Cardiac septum (tissue), 1 donor: ENCODE measurements at places on chromosomes 7 and 10. TPM values are rescaled to one million over a fixed set of nuclear protein-coding genes. Genes with fewer than 3 reads are reported as not detected.

Gene JCAD
- 19.3 TPM for total RNA-seq

Gene CYP2C9
- not detected for total RNA-seq

Gene CCDC3
- total RNA-seq: 6.4 TPM

Gene ARMH3
- total RNA-seq: 50.4 TPM

Gene FRMD4A
- 23.7 TPM for total RNA-seq

DNA sequence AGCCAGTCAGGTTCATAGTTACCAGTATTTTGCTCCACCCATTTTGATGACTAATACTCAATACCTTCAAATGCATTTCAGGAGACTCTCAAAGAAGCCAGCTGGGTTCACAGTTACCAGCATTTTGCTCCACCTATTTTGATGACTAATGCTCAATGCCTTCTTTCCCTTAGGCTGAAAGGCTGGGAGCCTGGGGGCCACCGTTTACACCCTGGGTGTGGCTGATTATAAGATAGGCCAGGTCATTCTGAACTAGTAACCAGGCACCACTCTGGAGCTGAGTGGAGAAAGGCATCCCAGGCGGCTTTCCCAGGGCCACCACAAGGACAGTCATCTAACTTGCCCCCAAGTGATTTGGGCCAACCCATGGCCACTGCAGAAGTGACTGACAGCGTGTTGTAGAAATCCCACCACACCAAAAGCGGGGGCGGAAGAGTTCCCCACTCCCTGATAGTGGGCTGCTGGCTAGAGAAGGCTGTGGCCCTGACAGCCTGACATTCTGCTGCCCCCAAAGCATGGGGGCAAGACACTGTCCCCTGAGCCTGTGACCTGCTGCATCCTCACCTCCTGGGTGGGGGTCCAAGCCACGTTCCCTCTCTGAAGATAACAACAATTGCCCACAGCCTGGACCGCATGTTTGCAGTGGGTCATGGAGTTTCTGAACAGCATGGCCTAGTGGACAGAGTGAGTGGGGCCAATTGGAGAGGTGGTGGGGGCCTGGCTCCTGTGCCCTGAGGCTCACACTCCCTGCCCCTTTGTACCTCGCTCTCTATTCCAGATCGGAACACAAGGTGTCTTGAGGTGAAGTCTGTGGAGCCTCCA, 23.0 kb upstream of the ZNF488 start:
- peak; percentile 73 for DNase-seq

DNA sequence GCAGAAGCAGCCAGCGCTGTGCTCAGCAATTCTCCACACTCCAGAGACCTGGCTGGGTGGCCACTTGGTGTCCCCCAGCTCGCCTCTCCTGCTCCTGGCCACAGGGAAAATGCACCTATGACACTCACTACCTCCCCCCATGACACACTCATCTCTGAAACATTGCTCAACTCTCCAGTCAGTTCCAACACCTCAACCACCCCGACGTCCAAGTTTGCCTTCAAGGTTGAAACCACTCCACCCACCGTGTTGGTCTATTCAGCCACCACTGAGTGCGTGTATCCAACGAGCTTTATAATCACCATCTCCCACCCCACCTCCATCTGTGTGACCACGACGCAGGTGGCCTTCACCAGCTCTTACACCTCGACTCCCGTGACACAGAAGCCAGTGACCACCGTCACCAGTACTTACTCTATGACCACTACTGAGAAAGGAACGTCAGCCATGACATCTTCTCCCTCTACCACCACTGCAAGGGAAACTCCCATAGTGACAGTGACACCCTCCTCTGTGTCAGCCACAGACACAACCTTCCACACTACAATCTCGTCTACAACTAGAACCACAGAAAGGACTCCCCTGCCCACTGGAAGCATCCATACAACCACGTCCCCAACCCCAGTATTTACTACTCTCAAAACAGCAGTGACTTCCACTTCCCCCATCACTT, 2.7 kb downstream of the MUC3A start:
- no peak for DNase-seq
